Breast epithelium (tissue), 4 donors: ENCODE measurements at places on chromosomes 3 and 15. TPM values are rescaled to one million over a fixed set of nuclear protein-coding genes. Genes with fewer than 3 reads are reported as not detected.

Gene INSYN1
- 2.0 TPM for total RNA-seq

Gene SLC2A2
- total RNA-seq = not detected

Gene STAB1
- 149 TPM for total RNA-seq

Gene HACD2
- 61.0 TPM for total RNA-seq

Gene CHST2
- total RNA-seq = 4.5 TPM

Gene GADL1
- total RNA-seq = not detected

Gene SEMA6D
- 10.5 TPM for total RNA-seq

Gene CACNA2D2
- total RNA-seq = 2.0 TPM

Gene TMEM40
- total RNA-seq = not detected

Gene EXD1
- total RNA-seq = not detected

- DNase-seq = no peak
Observed at GRCh38 chr15:89370120-89370977, 35.7 kb upstream of the POLG start.

DNA sequence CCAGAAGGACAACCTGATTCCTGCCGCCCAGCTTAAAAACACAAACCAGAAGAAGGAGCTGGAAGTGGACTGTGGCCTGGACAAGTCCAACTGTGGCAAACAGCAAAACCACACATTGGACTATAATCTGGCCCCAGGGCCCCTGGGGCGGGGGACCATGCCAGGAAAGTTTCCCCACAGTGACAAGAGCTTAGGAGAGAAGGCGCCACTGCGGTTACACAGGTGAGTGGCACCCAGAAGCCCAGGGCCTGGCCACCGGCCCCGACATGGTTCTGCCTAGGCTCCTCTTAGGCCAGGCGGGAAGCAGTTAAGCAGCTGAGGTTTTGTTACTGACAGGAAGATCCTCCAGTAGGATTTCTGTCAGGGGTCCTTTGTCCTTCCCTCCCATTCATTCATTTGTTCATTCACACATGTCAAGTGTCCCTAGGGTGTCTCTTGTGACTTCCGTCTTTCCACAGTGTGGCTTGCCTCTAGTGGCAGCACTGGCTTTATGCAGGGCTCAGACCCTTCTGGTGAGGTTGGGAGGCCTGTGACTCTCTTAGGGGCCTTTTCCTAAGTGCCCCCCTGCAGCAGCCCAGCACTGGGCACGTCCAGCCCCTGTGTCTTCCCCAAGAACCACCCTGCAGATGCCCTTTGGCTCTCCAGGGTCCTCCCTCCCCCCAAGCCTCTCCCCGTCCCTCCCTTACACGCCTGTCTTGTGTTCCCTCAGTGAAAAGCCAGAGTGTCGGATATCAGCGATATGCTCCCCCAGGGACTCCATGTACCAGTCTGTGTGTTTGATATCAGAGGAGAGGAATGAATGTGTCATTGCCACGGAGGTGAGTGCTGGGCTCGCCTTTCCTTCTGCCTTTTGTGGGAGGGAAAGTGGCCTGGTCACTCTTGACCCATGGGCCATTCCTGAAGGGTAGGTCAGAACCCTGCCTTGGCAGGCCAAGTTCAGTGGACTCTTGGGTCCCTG is 7.8 kb downstream of the DLL4 start:
- no peak for DNase-seq

DNA sequence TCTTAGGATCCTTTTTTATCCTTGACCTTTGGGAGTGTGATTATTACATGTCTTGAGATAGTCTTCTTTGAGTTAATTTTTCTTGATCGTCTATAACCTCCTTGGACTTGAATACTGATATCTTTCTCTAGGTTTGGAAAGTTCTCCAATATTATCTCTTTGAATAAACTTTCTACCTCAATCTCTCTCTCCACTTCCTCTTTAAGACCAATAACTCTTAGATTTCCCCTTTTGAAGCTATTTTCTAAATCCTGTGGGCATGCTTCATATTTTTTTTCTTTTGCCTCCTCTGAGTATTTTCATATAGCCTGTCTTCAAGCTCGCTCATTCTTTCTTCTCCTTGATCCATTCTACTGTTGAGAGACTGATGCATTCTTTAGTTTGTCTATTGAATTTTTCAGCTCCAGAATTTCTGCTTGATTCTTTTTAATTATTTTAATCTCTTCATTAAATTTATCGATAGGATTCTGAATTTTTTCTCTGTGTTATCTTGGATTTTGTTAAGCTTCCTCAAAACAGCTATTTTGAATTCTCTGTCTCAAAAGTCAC is 12.1 kb downstream of the USF3 start:
- no peak for DNase-seq

DNA sequence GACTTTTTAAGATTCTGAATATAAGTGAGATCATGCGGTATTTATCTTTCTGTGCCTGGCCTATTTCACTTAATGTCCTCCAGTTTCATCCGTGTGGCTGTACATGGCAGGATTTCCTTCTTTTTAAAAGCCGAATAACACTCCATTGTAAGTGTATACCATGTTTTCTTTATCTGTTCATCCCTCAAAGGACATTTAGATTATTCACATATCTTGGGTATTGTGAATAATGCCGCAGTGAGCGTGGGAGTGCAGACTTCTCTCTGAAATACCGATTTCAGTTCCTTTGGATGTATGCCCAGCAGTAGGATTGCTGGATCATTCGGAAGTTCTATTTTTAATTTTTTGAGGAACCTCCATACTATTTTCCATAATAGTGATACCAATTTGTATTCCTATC is 136.1 kb downstream of the APBA2 start:
- no peak for DNase-seq

DNA sequence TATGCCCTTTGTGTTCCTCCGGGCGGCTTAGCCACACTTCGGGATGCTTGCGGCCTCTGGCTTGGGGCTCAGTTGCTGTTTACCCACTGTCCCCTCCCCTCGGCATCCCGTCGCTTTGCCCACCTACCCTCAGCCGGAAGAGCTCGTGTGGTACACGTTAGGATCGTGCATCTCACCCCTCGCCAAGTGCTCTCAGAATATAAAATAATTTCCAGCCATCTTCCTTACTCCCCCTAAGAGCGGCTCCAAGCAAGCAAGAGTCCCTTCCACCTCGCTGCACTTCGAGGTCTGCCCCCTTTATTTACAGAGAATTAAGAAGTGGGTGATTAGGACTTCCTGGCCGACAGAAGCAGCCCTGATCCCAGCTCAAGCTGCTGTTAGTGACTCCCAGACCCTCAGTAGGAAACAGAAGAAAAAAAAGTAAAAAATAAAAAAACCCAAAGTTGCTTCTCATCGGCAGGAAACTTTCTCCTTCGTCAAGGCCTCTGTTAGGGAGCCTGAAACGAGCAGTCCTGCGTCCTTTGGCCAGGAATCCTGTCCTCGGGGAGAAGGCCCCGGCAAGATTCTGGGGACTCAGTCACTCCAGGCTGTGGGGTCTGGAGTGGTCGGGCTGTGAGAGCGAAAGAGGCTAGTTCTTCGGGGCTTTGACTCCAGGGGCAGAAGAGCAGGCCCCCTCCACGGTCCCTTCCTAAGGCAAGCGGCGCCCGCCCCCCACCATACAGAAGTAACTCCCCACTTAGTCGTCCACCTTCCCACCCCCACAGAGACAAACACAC is 3.0 kb downstream of the MEIS2 start:
- no peak for DNase-seq

DNA sequence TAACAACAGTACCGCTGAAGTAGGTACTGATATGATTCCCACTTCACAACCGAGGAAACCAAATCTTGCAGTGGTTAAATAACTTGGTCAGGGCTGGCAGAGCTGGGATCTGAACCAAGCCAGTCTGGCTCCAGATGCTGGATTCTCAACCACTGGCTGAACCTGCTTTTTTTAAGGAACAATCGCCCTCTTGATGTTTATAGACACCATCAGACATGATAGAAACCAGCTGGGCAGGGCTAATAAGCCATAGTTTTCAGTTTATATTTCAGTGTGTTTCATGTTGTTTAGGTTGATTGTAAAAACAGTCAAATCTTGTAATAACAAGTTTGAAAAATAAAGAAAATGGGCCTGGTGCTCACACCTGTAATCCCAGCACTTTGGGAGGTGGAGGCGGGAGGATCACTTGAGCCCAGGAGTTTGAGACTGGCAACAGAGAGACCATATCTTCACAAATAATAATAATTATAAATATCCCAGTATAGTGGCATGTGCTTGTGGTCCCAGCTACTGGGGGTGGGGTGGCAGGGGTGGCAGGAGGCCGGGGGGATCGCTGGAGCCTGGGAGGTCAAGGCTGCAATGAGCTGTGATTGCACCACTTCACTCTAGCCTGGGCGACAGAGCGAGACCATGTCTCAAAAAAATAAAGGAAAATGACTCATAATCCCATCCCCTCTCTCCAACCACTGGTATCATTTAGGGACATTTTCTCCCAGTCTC is 36.7 kb downstream of the XYLB start:
- DNase-seq = no peak

GRCh38 chr3:46946856-46947545 is 29.5 kb downstream of the CCDC12 start:
- DNase-seq = no peak

DNA sequence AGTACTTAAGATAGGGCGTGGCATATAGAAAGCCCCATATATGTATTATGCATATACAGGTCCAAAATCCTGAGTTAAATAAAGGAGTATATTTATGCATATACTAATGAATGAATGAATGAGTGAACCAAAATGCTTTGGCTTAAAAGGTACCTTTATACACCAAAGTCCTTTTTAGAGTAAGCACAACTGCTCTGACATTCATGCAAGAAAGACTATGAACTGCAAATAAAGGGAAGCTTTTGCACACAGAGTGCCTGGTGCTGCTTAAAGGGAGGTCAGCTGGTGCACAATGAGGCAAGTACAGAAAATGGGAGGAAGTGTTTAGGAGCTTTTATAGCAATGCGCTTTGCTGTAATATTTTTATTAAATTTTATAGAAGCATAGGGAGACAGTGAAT is 214.0 kb downstream of the KLF13 start:
- no peak for DNase-seq

DNA sequence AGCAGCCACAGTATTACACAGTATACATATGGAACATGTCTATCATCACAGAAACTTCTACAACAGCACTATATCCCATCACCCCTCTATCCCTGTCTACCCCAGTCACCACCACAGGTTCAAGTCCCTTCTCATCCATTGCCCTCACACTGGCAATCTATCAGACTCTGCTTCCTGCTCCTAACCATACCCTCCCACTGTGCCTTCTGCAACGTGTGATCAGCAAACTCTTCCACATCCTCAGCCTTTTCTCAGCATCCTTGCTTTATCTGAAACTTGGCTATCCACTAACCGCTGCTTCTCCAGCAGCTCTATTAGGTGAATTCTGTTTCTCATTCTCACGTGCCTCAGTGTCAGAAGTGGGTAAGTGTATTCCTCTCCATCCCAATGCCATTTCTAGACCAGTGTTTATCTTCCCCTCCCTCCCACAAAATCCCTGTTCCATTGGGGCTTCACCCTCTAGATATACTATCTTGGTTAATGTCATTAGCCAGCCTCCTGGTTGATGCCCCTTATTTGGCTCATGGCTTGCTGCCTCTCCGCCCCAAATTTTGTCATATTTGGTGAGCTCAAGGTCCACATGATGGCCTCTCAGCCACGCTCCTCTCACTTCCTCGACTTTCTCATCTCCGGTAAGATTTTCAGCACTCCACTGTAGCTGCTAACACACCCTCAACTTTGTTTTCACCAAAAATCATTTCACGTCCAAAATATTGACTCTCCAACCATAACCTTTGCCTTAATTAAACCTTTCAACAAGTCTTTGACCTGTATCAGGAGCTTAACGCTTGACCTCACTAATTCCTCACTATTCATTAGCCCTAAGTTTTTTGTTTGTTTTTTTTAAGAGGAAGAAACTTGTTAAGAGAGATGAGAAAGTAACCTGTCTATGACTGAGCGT is 69.1 kb downstream of the RBPMS2 start:
- no peak for DNase-seq

- DNase-seq = no peak
Observed at GRCh38 chr15:36401586-36401966, 177.8 kb upstream of the CDIN1 start.

GRCh38 chr15:35751413-35752133 is 205.6 kb upstream of the DPH6 start:
- peak; percentile 57 for DNase-seq

DNA sequence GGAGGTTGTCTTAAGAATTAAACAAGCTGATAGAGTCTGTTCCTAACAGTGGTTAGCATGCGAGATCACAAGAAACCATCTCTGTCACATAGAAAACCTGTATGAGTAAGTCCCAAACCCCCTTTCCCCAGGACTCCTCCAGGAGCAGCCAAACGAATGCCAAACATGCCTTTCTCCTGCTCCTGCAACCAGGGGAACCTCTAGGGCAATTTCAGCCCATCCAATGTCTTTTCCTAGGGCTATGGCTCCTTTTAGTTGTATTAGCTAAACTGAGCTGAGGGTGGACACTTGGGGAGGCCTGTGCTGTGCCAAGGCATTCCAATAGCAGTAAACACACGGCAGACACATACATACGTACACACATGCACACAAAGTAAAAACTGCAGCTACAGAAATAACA is 36.5 kb upstream of the TIMP4 start:
- DNase-seq = no peak

DNA sequence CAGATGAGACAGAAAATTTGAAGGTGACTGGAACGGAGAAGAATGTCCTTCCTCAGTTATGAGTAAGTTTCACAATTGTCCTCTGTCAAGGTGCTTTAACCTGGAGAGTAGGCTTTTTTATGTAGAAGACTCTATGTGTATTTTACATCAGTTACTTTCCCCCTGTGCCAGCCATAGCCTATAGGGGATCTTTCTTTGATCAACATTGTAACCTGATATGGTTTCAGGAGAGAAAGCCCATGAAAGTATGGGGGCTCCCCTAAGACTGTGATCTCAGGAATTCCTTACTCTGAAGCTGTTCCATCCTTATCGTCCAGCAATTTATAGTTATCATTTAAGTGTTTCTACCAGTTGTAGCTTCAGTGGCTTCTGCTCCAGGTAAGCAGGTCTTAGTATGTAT is 1076.3 kb upstream of the EPHA6 start:
- DNase-seq = no peak

DNA sequence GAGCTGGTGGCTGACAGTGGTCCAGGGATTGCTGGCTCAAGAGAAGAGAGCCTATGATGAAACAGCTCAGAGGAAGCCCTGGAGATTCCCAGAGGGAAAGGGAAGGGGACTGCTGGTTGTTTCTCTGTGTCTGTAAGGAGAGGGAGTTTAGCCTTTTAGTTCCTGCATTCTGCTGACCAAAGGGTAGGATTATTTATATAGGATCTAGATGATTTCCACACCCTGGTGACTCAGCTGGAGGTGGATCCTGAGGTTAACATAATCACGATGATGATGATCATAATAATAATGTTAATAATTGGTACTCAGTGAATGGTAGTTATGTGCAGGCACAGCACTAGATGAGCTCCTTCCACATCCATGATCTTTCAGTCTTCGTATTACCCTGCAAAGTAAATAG is 144.9 kb downstream of the EPHB1 start:
- no peak for DNase-seq

GRCh38 chr15:80585544-80586018 is 109.5 kb upstream of the ABHD17C start:
- DNase-seq = no peak

- peak; percentile 60 for DNase-seq
Observed at GRCh38 chr3:29453284-29454001, 172.6 kb downstream of the RBMS3 start.

DNA sequence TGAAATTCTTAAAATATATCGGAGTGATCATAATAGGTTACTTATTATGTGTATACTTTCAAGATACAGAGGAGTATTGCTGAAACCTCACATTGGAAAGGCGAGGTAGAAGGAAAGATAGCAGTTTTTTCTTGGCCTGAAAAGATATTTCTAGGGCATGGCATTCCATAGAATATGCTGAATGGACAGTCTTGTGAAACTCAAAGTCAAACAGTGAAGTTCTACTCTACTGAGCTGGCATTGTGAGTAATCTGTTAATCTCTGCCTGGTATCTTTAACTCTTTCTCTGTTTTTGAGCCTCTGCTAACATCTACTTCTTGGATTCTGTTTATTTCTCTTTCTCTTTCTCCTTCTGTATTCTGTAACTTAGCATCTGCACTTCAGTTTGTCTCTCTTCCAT is 176.3 kb upstream of the ZBTB20 start:
- no peak for DNase-seq
